ENCODE measurements at places on chromosomes 6 and 20.

DNA sequence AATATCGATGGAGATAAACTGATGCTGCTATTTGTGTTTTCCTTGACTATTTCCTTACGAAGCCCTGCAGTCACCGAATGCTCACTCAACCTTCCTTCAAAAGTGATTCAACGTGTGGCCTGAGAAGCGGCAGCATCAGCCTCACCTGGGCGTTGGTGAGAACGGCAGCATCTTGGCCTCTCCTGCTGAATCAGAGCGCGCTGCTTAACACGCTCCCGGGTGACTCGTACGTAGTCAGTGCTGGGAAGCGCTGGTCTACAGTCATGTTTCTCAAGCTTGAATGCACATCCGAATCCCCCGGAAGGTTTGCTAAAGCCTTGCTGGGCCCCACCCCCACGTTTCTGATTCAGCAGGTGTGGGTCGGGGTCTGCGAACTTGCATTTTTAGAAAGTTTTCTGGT is 214.1 kb upstream of the RREB1 start:
- DNase-seq: no peak
- no peaks in the 10 kb centered on the region for H3K36me3 ChIP-seq
- H3K4me3 ChIP-seq: no peak overlapping the region
- H3K4me1 ChIP-seq: no peaks in the 10 kb centered on the region

- DNase-seq: no peak
- H3K27ac ChIP-seq: no peak overlapping the region
- peaks cover 13% of the 10 kb centered on the region for H3K36me3 ChIP-seq
- no peak overlapping the region for H3K4me3 ChIP-seq
- peaks cover 14% of the 10 kb centered on the region for H3K4me1 ChIP-seq
- H3K27me3 ChIP-seq: no peaks in the 10 kb centered on the region
These were observed 2.5 kb upstream of the SLC17A9 start for GRCh38 chr20:62949962-62950361.

- no peaks in the 10 kb centered on the region for H3K36me3 ChIP-seq
- peak overlapping the region; percentile 97 for H3K4me3 ChIP-seq
- H3K27ac ChIP-seq: peak overlapping the region; percentile 95
- H3K4me1 ChIP-seq: peaks cover 33% of the 10 kb centered on the region
These were observed 402 bp upstream of the TAF8 start for GRCh38 chr6:42049948-42050296.

- no peak overlapping the region for H3K4me3 ChIP-seq
- H3K36me3 ChIP-seq: peaks cover 23% of the 10 kb centered on the region
- no peaks in the 10 kb centered on the region for H3K27me3 ChIP-seq
- no peak overlapping the region for H3K27ac ChIP-seq
- DNase-seq: no peak
These were observed 52.3 kb downstream of the RNGTT start for GRCh38 chr6:88910922-88911778.

DNA sequence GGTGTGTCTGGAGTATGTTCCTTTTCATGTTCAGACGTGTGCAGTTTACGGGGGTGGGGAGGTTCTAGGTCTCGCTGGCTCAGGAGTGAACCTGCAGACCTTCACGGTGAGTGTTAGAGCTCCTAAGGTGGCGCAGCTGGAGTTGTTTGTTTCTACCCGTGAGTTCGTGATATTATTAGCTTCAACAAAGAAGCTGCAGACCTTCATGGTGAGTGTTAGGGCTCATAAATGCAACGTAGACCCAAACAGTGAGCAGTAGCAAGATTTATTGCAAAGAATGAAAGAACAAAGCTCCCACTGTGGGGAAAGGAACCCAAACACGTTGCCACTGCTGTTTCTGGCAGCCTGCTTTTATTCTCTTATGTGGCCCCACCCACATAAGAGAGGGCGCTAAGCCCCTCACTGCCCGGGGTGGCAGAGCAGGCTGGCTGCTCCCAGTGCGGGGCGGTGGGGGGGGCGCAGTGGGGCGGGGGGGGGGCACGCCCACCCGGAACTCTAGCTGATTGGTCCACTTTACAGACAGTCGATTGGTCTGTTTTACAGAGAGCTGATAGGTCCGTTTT is 41.3 kb upstream of the GMPR start:
- no peak for DNase-seq
- no peaks in the 10 kb centered on the region for H3K36me3 ChIP-seq
- H3K4me1 ChIP-seq: peaks cover 2% of the 10 kb centered on the region
- H3K4me3 ChIP-seq: no peak overlapping the region
- H3K27ac ChIP-seq: no peak overlapping the region

DNA sequence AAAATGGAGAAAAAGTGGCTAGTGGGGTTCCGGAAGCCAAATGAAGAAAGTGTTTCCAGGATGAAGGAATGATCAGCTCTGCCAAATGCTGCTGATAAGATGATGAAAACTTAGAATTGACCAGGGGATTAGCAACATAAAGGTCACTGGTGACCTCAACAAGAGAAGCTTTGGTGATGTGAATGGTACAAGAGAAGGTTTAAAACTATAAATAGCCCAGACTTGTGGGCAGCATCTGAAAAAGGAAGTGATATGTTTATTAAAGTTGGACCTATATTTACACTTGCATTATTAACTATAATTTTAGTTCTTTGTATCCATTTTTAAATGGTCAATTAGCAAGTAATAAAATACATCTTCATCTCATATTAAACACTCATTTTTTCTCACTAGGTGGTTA is 45.1 kb downstream of the CGA start:
- H3K27ac ChIP-seq: no peak overlapping the region
- H3K4me1 ChIP-seq: peaks cover 19% of the 10 kb centered on the region
- H3K4me3 ChIP-seq: no peak overlapping the region
- H3K36me3 ChIP-seq: no peaks in the 10 kb centered on the region

DNA sequence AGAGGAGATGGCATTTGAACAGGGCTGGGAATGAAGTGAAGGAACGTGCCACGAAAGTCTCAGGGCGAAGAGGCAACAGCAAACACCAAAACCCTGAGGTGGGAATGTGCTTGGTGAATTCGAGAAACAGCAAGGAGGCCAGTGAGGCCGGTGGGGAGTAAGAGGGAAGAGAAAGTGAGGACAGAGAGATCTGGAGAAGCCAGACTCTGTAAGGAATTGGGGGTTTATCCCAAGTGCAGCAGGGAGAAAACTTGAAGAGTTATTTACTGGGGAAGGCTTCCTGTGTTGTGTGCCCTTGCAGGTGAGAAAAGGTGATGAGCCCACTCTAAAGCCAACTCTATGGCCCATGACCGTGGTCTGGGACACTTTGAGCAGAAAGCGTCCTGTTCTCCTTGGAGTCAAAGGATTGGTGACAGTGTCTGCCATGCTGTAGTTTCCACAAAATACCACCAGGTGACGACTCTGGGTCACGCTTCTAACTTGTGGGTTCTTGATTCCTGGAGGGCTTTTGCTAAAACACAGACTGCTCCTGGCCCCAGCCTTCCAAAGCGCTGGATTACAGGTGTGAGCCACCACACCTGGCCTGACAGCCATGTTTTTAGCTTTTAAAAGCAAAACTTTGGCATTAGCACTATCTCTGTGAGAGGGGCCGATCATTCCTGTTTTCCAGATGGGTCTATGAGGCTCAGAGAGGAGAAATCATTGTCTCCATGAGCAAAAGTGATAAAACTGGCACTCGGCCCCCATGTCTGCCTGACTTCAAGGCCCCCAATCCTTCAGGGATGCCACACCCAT is 18.0 kb upstream of the CSNK2A1 start:
- H3K4me1 ChIP-seq: peaks cover 4% of the 10 kb centered on the region
- peaks cover 2% of the 10 kb centered on the region for H3K27me3 ChIP-seq
- H3K4me3 ChIP-seq: no peak overlapping the region

DNA sequence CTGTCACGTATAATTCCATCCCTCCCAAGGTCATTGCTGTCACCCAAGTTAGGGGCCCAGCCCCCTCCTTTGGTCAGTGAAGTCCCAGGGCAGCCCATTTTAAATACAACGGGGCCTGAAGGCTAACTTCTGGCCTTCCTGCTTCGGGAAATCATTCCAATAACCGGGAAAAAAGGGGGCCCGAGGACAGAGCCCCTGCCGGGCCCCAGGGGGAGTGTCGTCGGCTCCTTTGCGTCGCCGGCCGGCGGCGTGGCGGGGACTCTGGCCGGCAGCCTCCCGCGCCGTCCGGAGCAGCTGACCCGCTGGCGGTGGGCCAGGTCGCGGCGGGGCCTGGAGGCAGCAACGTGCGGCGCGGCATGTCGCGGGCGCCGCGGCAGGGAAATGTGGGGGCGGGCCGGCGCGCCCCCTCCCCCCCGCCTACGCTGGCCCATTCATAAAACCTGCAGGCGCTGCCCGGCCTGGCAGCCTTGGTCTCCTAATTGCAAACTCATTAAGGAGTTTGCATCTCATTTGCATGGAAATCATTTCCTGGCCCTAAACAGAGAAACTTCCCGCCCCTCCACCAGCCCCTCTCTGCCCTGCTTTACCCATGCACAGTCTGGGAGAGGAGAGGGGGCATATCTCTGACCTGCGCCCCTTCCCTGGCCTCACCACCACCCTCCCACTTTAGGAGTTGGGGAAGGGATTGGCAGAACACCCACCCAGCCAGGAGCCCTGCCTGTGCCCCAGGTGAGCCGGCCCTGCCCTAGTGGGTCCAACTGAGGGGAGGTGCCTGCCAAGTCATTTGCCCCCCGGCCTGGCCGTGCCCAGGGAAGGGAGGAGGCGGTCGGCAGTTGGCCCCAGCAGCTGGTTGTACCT is 50.7 kb downstream of the MRPL14 start:
- no peak for DNase-seq
- no peak overlapping the region for H3K27ac ChIP-seq
- H3K36me3 ChIP-seq: no peaks in the 10 kb centered on the region
- no peak overlapping the region for H3K4me3 ChIP-seq
- peaks cover 9% of the 10 kb centered on the region for H3K27me3 ChIP-seq

GRCh38 chr6:44110005-44110676 is 17.1 kb downstream of the MRPL14 start:
- DNase-seq: no peak
- peaks cover 8% of the 10 kb centered on the region for H3K4me1 ChIP-seq
- H3K27ac ChIP-seq: no peak overlapping the region
- no peaks in the 10 kb centered on the region for H3K27me3 ChIP-seq

- H3K27me3 ChIP-seq: no peaks in the 10 kb centered on the region
- no peak for DNase-seq
- no peak overlapping the region for H3K4me3 ChIP-seq
- peaks cover 10% of the 10 kb centered on the region for H3K36me3 ChIP-seq
- no peaks in the 10 kb centered on the region for H3K4me1 ChIP-seq
- peak overlapping the region; percentile 58 for H3K27ac ChIP-seq
These were observed 35.6 kb upstream of the SDHAF4 start for GRCh38 chr6:70531133-70531532.

DNA sequence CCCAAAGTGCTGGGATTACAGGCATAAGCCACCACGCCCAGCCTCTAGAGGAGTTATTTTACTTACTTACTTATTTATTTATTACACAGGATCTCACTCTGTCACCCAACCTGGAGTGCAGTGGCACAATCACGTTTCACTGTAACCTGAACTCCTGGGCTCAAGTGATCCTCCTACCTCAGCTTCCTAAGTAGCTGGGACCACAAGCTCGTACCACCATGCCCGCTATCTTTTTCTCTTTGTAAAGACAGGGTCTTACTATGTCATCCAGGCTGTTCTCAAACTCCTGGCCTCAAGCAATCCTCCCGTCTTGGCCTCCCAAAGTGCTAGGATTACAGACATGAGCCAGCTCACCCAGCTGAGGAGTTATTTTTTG is 1.6 kb upstream of the TRIB3 start:
- no peak overlapping the region for H3K4me3 ChIP-seq
- no peak for DNase-seq
- H3K4me1 ChIP-seq: peaks cover 9% of the 10 kb centered on the region
- H3K27me3 ChIP-seq: no peaks in the 10 kb centered on the region
- H3K36me3 ChIP-seq: no peaks in the 10 kb centered on the region

GRCh38 chr6:57207872-57208271 is 14.2 kb downstream of the RAB23 start:
- no peak overlapping the region for H3K27ac ChIP-seq
- no peaks in the 10 kb centered on the region for H3K27me3 ChIP-seq
- H3K4me3 ChIP-seq: no peak overlapping the region
- no peaks in the 10 kb centered on the region for H3K4me1 ChIP-seq
- H3K36me3 ChIP-seq: no peaks in the 10 kb centered on the region

GRCh38 chr20:20482453-20482852 is 114.5 kb downstream of the INSM1 start:
- no peaks in the 10 kb centered on the region for H3K4me1 ChIP-seq
- H3K27ac ChIP-seq: no peak overlapping the region
- DNase-seq: no peak
- H3K27me3 ChIP-seq: no peaks in the 10 kb centered on the region
- no peak overlapping the region for H3K4me3 ChIP-seq

GRCh38 chr6:147222160-147222838 is 18.1 kb downstream of the STXBP5 start:
- H3K27ac ChIP-seq: no peak overlapping the region
- H3K4me1 ChIP-seq: peaks cover 30% of the 10 kb centered on the region
- DNase-seq: no peak

GRCh38 chr20:9160331-9160730 is 91.4 kb downstream of the PLCB4 start:
- no peak overlapping the region for H3K27ac ChIP-seq
- no peaks in the 10 kb centered on the region for H3K27me3 ChIP-seq
- H3K4me3 ChIP-seq: no peak overlapping the region
- no peaks in the 10 kb centered on the region for H3K36me3 ChIP-seq

DNA sequence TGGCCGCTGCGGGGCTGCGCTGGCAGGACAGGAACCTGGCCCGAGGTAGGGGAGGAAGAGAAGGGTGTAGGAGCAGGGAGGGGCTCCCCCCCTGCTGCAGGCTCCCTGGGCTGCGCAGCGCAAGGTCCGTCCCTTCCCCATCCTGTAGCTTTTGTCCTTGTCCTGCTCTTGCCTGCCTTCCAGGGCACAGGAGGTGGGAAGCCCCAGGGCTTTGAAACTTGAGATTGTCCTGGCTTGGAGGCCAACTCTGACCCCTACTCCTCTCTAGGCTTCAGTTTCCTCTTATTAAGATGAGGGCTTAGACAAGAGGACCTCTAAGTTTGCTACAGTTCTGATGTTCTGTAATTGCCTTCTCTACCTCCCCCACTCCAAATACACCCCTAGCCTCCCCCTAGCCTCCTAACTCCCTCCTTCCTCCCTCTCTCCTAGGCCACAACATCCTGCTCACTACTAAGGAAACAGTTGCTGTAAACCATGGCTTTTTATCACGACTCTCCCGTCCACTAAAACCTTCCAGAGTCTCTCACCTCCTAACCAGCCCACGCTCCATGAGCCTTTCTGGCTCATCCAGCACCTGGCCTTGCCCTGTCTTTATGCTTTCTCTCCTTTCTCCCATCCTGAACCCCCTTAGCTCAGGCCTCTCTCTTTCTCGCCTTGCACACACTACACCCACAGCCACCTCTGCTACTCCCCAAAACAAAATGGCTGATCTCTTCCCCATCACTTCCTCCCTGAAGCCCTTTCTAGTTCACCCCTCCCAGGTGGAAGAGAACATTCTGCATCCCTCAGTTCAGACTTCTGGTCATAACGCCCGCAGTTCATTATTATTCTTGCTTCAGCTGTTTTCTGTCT is 10.2 kb downstream of the UNC5CL start:
- no peak for DNase-seq
- H3K4me1 ChIP-seq: peaks cover 21% of the 10 kb centered on the region
- H3K4me3 ChIP-seq: peak overlapping the region; percentile 85
- no peak overlapping the region for H3K27ac ChIP-seq
- H3K27me3 ChIP-seq: no peaks in the 10 kb centered on the region
- H3K36me3 ChIP-seq: no peaks in the 10 kb centered on the region

All from memory B cell (primary cell).